ENCODE measurements at places on chromosomes 13 and 19.

GRCh38 chr13:73593199-73593765 lies 534.5 kb downstream of the KLF5 start:
- H3K27ac ChIP-seq: no peak overlapping the region
- no peaks in the 10 kb centered on the region for H3K27me3 ChIP-seq
- DNase-seq: no peak
- H3K4me1 ChIP-seq: no peaks in the 10 kb centered on the region
- no peaks in the 10 kb centered on the region for H3K36me3 ChIP-seq

DNA sequence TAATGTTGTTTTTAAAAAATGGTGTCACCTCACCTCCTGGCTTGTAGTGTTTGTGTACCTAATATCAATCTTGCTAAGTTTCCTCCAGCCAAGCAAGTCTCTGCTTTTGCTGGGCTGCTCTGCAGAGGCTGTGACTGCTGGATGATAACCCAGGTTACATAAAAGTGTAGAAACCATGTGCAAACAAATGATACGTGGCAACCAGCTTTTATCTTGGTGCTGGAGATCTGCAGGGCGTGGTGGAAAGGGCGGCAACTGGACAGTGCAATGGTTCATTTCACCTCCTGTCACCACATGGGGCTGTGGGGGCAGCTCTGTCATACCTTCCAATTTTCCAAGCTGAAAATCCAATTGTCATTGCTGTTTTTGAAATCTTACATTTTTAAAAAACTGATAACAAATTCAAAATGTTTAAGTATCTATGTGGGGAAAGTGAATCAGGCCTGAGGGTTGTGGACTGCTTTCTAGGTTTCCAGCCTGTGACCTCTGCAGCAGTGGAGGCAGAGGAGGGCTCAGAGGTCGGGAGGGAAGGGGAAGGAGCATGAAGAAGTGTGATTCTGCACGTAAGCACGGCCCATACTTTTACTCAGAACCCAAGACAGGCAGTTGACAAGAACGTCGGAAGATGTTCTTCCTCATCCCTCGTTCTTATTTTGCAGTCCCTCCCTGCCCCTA lies 9.7 kb downstream of the GPR42 start:
- peaks cover 21% of the 10 kb centered on the region for H3K27me3 ChIP-seq
- no peak overlapping the region for H3K4me3 ChIP-seq
- no peak for DNase-seq

GRCh38 chr13:110113284-110113764 lies 193.6 kb downstream of the COL4A1 start:
- peaks cover 22% of the 10 kb centered on the region for H3K4me1 ChIP-seq
- no peaks in the 10 kb centered on the region for H3K36me3 ChIP-seq
- H3K27me3 ChIP-seq: peaks cover 31% of the 10 kb centered on the region
- DNase-seq: no peak

DNA sequence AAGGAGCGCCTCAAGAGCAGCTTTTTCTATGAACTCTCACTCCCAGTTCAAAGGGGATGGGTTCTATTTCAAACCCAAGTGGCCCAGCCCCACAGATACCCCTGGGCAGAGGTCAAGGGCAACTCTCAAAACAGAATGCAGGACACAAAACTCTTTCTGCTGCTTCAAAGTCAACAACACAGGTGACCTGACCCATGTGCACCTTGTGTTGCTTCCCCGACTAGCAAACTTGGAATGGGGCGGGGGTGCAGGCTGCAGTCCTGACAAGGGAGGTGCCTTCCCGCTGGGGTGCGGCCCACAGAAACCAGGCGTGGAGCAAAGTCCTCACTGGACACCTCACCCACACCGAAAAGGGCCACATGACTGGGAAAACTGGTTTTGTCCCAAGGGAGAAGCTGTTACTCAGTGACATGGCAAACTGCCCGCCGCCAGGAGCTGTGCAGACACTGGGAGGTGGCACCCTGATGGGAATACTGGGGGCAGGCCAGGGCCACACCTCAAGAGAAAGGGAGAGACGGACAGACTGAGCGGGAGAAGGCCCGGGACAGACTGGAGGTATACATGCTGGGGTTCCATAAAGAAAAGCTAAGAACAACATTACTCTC lies 17.4 kb downstream of the ZC3H4 start:
- no peaks in the 10 kb centered on the region for H3K27me3 ChIP-seq
- peak overlapping the region; percentile 97 for H3K27ac ChIP-seq
- no peak for DNase-seq
- peaks cover 33% of the 10 kb centered on the region for H3K36me3 ChIP-seq

- H3K27ac ChIP-seq: no peak overlapping the region
- H3K27me3 ChIP-seq: no peaks in the 10 kb centered on the region
- no peaks in the 10 kb centered on the region for H3K4me1 ChIP-seq
- H3K4me3 ChIP-seq: no peak overlapping the region
- DNase-seq: no peak
Observed at GRCh38 chr13:34462843-34463242, 479.2 kb upstream of the NBEA start.

- DNase-seq: no peak
- H3K36me3 ChIP-seq: no peaks in the 10 kb centered on the region
- no peak overlapping the region for H3K27ac ChIP-seq
- no peaks in the 10 kb centered on the region for H3K4me1 ChIP-seq
- H3K27me3 ChIP-seq: no peaks in the 10 kb centered on the region
- H3K4me3 ChIP-seq: no peak overlapping the region
Observed at GRCh38 chr13:34506796-34507195, 435.3 kb upstream of the NBEA start.

GRCh38 chr19:7348587-7349230 lies at the start of gene ARHGEF18:
ARHGEF18 (plus strand) TSS chr19:7348937; CDS start chr19:7362891, 13,954 bp downstream.
- no peaks in the 10 kb centered on the region for H3K36me3 ChIP-seq
- peaks cover 9% of the 10 kb centered on the region for H3K4me1 ChIP-seq
- H3K27me3 ChIP-seq: peaks cover 12% of the 10 kb centered on the region
- no peak within 1 kb of the TSS for H3K27ac ChIP-seq
- no peak within 1 kb of the TSS for H3K4me3 ChIP-seq

DNA sequence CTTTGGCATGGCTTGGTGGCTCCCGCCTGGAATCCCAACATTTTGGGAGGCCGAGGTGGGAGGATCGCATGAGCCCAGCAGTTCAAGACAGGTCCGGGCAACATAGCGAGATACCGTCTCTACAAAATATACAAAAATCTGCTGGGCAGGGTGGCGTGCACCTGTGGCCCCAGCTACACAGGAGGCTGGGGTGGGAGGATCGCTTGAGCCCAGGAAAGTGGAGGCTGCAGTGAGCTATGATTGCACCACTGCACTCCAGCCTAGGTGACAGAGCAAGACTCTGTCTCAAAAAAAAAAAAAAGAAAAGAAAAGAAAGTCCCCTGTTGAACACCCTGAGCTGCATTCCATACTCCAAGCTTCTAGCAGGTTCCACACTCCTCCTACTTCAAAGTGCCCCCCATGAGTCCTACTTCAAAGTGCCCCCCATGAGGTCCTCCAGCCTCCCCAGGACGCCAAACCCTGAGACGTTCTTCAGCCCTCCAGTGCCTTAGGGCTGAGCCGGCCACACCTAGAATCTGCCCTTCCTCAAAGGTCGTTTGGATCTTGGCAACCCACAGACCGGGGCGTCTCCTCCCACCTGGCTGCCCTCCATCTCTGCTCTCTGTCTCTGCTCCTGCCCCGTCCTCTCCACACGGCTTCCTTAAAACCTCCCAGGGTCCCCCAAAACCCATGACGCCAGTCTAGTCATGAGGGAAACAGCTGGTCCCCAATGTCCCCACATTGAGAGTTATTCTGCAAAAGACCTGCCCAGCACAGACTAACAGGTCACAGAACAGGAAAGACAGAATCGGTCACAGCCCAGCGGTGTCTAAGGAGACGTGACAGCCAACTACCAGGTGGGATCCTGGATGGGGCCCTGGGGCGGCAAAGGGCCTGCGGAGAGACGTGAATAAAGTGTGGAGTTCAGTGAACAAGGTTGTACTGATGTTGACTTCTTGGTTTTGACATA lies 4.8 kb downstream of the TJP3 start:
- H3K36me3 ChIP-seq: no peaks in the 10 kb centered on the region
- no peak for DNase-seq
- peak overlapping the region; percentile 87 for H3K27ac ChIP-seq
- peaks cover 30% of the 10 kb centered on the region for H3K4me1 ChIP-seq
- H3K27me3 ChIP-seq: peaks cover 39% of the 10 kb centered on the region

All from nephron progenitor cell (in vitro differentiated cells).